ENCODE measurements at places on chromosomes 16 and 17.

DNA sequence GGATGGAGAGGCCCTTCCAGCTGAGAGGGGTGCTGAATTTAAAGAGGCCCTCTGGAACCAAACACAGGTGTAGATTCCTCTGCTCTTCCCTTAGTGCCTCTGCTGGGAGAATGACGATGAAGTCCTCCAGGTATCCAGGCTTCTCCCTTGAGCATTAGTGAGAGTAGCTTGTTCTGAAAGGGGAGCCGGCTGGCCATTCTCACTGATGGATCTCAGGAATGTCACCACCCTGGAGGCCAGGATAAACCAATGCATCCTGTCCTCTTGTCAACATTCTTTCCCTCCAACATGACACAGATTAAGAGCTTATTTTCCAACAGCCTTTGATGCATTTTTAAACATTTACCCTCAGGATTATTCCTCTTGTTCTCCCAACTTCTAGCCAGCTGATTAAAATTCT, 325.5 kb downstream of the CA10 start:
- no peak for DNase-seq

- no peak for DNase-seq
Measured at GRCh38 chr16:15141586-15141985, 47.5 kb upstream of the RRN3 start.

DNA sequence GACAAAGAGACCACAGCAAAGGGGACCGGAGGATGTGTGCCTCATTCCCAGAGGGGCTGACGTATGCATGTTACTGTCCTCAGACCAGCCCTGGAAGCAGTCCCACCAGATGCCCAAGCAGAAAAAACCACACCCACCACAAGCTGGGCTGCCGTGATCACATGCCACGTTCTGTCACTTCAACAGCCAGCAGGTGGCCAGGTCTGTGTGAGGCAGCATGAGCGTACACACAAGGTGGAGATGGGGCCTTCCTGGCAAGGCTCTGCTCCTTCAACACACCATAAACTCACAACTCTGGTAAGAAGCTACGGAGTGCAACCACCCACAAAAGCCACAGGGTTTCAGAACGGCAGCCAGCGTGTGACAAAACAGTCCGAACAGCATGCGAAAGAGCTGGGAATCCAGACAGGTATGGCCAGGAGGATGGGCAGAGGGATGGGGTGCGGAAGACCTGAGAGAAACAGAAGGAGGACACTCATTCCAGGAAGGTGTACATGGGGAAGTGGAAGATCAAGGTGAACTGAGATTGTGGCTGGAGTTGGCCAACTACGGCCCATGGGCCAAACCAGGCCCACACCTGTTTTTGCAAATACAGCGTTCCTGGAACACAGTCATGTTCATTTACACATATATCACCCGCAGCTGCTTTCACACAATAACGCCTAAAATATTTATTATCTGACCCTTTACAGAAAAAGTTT, 27.9 kb downstream of the MBTPS1 start:
- DNase-seq, result peak; percentile 37

GRCh38 chr17:27415120-27415795, 41.0 kb upstream of the KSR1 start:
- DNase-seq, result no peak

GRCh38 chr17:50565402-50566350, 5.2 kb downstream of the CACNA1G start:
- DNase-seq, result no peak

- no peak for DNase-seq
Measured at GRCh38 chr16:73021866-73022495, 25.9 kb downstream of the ZFHX3 start.

- no peak for DNase-seq
Measured at GRCh38 chr17:66578781-66579489, 256.0 kb upstream of the CACNG5 start.

- no peak for DNase-seq
Measured at GRCh38 chr17:67392111-67392510, 15.0 kb downstream of the PITPNC1 start.

GRCh38 chr16:73426433-73427160, 378.7 kb upstream of the ZFHX3 start:
- DNase-seq, result no peak

GRCh38 chr17:69503711-69504110, 89.2 kb downstream of the MAP2K6 start:
- DNase-seq, result no peak

DNA sequence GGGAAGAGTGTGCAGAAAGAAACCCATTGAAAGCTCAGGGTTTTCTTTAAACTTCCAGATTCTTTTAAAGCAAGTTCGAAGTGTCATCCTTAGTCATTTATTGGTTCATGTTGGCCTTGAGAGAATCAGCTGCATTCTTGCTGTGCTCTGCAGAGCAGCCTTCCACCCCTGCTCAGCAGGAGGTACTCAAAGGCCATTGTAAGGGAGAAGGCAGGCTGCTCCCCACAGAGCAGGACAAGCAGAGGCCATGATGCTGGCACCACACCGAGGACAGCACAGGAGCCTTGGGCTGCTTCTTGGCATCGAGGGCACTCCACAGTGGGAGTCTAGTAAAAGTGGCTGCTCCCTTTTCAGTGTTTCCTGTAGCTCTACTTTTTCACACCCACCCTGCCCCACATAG, 29.6 kb downstream of the NMT1 start:
- DNase-seq, result no peak

- no peak for DNase-seq
Measured at GRCh38 chr16:2008009-2008526, 1.6 kb downstream of the ZNF598 start.

DNA sequence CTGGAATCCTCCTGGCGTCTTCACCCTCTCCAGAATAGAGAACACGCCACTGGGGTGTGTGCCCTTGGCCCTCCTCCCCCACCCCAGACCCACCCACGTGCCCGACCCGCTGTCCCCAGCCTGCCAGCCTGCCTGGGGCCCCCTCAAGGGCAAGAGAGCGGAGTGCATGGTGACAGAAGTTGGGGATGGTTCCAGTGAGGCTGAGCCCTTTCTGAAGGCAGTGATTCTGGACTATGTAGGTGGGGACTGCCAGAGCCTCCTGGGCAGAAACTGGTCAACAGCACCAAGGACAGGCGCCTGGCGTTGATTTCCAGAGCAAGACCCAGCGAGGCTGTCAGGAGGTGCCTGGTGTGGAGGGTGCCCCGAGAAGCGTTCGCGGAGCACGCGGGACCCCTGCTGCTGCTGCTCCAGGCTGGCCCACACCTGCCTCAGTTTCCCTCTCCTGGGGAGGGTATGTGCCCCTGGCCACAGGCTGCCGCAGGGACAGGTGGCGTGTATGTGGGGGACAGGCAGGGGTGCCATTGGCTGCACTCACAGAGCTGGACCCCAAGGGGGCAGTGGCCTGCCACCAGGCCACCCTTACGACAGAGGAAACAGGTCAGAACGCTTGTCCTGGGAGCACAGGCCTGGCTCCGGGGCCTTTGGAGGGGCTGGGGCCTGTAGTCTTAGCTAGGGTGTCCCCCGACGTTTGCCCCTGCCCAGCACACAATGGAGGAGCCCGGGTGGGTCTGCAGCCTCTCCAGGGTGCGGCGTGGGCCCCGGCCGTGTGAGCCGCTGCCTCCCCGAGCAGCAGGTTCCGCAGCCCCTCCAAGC, 1.2 kb downstream of the SSTR5 start:
- no peak for DNase-seq
